ENCODE measurements at places on chromosomes 12 and 14. TPM values are rescaled to one million over a fixed set of nuclear protein-coding genes. Genes with fewer than 3 reads are reported as not detected.

GRIP1 gene
- total RNA-seq, result 6.8 TPM

TOMM20L gene
- total RNA-seq, result not detected

SVOP gene
- not detected for total RNA-seq

C12orf54 gene
- total RNA-seq, result 5.7 TPM

SYCP3 gene
- 0.07 TPM for total RNA-seq

GON7 gene
- total RNA-seq, result 12.1 TPM
